ENCODE measurements at places on chromosomes 7 and 10.

DNA sequence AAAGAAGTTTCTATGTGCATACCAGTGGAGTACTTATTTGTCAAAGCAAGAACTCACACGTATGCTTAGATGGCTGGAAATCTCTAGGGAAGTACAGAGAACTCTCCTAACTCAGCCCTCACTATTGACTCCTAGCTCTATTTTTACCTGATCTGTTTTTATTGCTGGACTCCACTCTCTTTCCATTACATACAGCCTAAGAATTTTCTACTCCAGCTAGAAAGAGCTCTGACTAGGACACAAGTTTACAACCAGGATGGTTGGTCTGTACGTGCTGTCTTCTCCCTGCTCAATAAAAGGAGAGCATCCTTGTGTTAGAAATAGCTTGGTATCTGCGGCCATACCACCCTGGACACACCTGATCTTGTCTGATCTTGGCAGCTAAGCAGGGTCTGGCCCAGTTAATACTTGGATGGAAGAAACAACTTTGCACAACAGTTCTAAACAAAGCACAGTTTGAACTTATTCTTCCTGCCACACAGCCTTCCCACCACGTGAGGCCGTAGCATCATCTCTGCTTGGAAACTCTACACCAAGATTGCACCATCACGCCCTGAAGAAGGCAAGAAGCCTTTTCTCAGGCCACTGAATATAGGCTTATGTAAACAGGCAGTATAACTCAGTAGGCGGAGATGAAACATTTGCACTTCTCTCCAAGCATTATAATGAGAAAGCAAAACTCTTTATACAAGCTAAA, 50.7 kb downstream of the KCNMA1 start:
- no peak for DNase-seq

- DNase-seq: no peak
These were observed 109.6 kb downstream of the TCERG1L start for GRCh38 chr10:131201741-131202515.

GRCh38 chr10:110269374-110270318, 35.1 kb downstream of the SMNDC1 start:
- no peak for DNase-seq

- no peak for DNase-seq
These were observed 100.8 kb upstream of the DOCK1 start for GRCh38 chr10:126804396-126804795.

- no peak for DNase-seq
These were observed 101.6 kb downstream of the DYNC2I1 start for GRCh38 chr7:158957921-158958491.

GRCh38 chr7:39383136-39383535, 183.1 kb upstream of the YAE1 start:
- DNase-seq: no peak

GRCh38 chr10:77987671-77988255, 41.6 kb downstream of the POLR3A start:
- DNase-seq: no peak

DNA sequence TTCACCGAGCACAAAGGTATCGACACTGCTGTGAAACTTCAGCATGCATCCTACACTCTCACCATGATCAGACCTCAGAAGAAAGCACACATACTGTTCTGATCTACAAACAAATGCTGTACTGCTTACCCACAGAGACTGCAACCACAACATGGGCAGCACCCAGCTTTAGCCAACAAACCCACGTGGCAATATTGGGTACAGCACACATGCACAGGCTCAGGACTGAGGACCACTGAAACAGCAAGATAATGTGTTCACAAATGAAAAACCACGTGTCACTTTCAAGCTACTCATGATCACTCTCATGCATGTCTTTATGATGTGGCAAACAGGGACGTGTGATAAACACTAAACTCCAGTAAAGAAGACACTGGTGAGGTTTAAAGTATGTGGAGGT, 119.3 kb upstream of the PTN start:
- no peak for DNase-seq

- no peak for DNase-seq
These were observed 9.2 kb downstream of the MKX start for GRCh38 chr10:27736396-27736795.

DNA sequence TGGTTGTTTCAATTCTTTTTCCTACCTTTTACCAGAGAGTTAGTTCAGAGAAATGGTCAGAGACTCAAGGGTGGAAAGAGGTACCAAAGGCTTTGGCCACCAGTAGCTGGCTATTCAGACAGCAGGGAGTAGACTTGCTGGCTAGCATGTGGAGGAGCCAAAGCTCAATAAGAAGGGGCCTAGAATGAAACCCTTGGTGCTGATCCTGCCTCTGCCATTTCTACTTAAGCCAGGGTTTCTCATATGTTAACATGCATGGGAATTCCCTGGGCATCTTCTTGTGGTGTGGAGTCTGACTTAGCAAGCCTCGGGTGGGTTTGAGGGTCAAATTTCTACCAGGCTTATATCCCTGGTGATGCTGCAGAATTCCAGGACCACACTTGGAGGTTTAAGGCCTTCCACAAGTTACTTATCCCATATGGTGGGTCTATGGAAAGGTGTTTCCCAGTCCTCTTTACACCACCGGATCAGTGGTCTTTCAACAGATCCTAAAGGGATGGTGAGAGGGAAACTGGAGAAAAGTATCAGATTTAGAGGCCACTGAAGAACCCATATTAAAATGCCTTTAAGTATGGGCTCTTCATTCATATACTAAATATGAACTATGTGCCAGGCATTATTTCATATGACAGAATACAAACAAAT, 3.2 kb downstream of the IL6 start:
- DNase-seq: no peak

DNA sequence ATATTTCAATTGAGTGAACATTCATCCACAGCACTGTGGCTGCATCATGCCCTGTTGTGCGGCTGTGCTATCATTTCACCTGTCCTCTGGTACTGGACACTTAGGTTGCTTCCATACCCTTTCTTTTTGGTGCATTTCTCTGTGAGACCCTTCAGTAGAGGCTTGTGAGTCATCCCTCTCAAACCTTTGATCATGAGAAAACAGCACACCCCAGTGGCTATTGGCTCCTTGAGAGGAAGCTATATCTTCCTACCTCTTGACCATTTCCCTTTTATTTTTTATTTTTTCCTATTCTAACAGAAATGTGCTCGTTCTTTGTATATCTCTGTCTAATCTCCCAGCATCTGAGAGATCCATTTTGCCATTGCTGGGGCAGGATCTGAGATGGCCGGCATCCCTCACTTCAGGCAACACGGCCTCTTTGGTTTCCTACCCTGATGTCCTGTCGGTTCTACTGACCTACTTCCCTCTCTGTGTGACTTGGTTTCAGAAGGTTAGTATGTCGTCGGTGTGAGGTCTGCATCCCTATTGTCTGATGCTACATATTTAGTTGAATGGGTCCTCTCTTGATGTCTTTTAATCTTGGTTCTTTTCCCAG, 23.8 kb upstream of the PIK3AP1 start:
- DNase-seq: no peak

DNA sequence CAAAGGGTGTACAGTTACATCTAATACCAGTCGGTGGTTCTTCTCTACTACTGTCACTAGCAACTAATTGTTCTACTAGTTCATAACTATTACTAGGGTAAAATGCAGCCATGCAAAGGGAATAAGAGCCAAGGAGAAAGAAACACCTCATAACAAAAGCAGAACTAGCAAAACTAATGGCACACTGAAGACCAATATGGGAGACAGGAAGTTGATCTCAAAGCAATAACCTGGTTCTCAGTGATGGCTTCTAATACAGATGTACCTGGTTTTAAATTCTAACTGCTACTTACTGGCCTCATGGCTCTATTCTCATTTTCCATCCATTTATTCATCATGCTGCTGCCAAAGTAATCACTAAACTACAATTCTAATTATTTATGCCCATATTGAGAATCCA, 170.3 kb downstream of the SEMA3E start:
- no peak for DNase-seq

GRCh38 chr10:98309366-98310355, 41.7 kb upstream of the LOXL4 start:
- DNase-seq: peak; percentile 70

GRCh38 chr10:114879541-114880158, 58.1 kb downstream of the FHIP2A start:
- peak; percentile 27 for DNase-seq

DNA sequence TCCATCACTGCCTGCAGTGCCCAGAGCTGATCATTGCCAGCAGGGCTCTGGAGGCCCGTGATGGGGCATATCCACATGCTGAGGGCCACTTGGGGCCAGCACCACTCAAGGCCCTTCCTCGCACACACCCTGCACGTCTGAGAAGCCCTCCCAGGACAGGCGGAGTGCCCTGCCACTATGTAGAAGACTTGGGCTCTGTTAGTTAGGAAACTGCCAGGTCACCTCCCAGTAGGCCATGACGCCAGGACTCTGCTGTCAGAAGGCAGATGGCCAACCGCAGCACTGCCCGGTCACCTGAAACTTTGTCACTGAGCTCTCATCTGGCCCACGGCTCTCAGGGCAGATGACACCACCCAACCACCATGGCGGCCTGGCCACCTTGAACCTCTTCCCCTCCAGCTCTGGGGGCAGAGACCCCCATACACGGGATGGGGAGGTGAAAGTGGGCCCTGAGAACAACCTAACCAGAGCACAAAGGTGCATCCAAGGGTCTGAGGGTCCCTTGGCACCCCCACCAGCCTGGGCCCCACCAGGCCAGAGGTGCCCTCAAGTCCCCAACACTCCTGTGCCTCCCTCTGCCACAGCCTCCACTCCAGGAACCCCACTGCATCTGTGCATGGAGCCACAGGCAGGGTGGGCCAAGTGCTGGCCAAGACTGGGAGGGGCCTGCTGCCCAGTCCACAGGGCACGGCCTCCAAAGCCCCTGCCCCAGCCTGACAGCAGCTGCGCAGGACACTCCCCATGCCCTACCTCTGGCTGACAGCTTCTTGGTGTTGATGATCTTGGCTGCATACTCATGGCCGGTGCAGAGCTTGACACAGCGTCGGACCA, 41.8 kb downstream of the CAMK2B start:
- no peak for DNase-seq

- DNase-seq: no peak
These were observed 31.1 kb downstream of the CTNNA3 start for GRCh38 chr10:67664942-67665341.

- DNase-seq: no peak
These were observed 1613.0 kb upstream of the LRRTM3 start for GRCh38 chr10:65312876-65313275.

DNA sequence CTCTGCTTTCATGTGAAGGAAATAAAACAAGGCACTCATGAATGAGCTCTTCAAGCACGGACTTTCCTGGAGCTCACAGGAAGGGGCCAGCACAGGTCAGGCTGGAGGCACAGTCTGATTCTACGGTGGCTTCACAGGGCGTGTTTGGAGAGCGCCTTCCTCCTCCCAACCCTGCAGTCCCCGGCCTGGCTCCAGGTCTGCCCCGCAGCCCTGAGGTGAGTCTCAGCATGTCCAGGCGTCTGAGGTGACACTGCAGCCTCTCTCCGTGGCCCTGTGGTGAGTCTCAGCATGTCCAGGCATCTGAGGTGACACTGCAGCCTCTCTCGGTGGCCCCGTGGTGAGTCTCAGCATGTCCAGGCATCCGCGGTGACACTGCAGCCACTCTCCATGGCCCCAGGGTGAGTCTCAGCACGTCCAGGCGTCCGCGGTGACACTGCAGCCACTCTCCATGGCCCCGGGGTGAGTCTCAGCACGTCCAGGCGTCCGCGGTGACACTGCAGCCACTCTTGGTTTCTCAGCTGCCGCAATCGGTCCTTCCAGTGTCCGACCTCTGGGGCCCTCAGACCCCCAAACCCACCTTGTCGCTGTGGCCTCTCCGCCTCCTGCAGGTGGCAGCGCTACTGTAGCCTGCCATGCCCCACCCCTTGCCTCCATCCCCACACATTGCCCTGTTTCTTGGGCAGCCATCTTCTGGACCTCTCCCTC, 381.7 kb downstream of the DNAJB6 start:
- no peak for DNase-seq

- no peak for DNase-seq
These were observed 6.0 kb downstream of the HNRNPF start for GRCh38 chr10:43402880-43403452.

GRCh38 chr7:74587435-74588126, 69.9 kb upstream of the GTF2I start:
- peak; percentile 70 for DNase-seq

DNA sequence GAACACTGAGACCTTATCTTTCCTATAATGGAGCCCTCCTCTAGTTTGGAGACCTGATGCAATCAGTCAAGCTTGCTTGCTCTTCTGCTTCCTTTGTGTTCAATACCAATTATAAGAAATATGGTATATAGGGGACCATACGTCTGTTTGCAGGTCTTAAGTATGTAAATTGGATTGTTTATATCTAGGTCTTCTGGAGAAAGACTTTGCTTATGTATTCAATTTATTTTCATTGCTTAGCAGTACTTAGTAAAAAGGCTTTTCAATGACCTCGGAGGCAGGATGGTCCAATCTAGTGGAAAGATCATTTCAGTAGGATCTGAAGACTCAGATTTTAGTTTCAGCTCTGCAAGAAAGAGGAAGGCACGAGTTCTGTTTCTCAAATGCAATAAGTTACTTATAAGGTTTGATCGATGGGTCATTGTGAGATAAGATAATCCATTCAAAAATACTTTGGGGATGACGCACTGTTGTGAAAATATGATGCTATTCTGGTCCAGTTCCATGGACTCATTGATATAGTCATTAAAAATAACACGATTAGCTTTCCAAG, 571.6 kb downstream of the SH2D4B start:
- no peak for DNase-seq

GRCh38 chr10:86830043-86830591, 73.7 kb downstream of the BMPR1A start:
- no peak for DNase-seq

GRCh38 chr10:13659887-13660550, 73.3 kb downstream of the PRPF18 start:
- DNase-seq: no peak

DNA sequence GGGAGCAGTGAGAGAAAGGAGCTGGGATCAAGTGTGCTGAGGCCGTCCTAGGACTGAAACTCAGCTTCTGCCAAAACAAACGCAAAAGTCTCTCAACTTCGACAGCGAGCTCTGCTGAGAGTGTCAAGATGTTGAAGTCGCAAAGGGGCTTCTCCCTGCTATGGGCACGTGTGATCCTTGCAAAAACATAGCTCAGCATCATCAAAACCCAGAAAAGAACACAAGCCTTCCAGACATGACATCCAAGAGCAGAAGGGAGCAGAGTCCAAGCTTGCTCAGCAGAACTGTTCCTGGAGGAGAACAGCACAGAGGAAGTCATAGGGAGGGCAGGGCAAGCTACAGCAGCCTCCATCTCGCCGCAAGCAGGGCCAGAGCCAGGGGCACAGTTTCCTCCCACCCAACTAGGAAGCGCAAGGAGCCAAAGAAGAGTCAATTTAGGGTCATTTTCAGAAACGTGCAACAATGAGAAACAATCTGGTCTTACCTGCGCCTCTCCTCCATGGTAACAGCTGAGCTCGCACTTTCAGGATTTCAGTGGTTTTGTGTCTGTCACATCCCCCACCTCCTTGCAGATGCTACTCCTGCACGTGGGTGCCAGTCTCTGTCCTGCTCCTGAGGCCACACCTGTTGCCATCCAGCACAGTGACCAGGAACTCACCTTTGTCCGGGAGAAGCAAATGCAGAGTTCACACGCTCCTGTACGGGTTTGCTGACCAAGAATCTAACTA, 113.9 kb downstream of the DIP2C start:
- no peak for DNase-seq

Measured in NT2/D1 (cell line).